ENCODE measurements at places on chromosomes 3 and 15.

DNA sequence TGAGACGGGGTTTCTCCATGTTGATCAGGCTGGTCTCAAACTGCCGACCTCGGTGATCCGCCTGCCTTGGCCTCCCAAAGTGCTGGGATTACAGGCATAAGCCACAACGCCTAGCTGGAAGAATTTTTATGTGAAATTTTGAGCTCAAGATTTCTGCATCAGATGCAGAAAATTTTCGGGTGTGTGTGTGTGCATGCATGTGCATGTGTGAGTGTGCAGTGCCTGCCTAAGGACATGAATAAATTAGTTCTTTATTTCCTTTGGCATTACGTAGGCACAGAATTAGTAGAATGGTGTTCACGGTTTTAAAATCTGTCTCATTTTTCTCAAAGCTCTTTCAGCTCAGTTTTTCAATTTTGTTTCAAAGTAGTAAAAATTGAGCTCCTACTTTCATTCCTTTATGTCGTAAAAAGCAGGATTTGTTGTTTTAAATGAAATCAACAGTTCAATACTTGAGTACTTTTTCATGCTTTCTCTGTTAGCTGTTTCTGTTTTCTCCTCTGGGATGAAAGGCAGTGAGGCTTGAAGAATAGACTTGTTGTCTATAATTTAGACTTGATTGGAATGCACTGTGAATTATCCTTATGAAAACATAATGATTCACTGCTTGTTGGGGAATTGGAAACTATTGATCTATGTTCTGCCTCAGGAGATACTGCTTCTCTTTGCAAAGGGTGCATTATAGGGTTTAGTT is 23.3 kb upstream of the RAB11A start:
- no peak for DNase-seq

- no peak for DNase-seq
These were observed 188.7 kb downstream of the IL5RA start for GRCh38 chr3:2921452-2921851.

GRCh38 chr3:52269776-52270175 is 8.7 kb downstream of the WDR82 start:
- DNase-seq, result no peak

GRCh38 chr3:111610189-111610588 is 15.0 kb upstream of the ZBED2 start:
- no peak for DNase-seq

- DNase-seq, result no peak
These were observed 24.3 kb upstream of the IL12A start for GRCh38 chr3:159964166-159964973.

DNA sequence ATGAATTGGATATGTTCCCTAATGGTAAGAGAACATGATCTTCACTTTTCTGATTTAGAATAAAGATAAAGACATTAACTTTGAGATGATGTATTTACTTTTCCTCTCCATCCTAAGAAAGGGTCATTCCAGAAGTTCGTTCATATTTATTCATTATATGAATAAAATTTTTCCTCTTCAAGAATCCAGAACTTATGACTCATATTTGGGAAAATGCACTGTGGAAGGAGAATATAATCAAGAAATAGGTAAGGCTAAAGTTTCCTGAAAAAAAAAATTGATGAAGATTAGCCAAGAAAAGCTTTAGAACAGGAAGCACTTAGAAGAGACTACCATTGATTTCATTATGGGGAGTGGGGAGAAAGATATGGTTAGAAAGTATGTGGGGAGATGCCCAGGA is 36.5 kb upstream of the CBLB start:
- no peak for DNase-seq

DNA sequence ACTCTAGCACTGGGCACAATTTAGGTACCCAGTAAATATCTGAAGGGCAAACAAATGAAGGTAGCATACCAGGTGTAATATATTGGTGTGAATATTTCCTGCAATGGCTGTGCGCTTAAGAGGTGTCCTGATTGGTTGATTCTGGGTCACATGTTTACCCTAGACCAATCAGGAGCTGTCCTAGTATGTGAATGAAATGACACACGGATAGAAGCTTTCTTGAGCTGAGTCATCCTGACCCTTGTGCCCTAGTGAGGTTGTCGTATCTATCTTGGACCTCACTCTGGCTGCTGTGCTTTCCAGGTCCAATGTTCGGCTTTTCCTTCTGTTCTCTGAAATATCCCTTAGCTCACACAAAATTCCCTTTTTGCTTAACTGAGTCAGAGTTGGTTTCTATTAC is 58.1 kb upstream of the FOXP1 start:
- no peak for DNase-seq

Measured in activated CD4-positive, CD25-positive, alpha-beta regulatory T cell (primary cell).